ENCODE measurements at places on chromosomes 11 and 22.

GRCh38 chr11:72038491-72038890 lies 39.8 kb downstream of the IL18BP start:
- DNase-seq: no peak

DNA sequence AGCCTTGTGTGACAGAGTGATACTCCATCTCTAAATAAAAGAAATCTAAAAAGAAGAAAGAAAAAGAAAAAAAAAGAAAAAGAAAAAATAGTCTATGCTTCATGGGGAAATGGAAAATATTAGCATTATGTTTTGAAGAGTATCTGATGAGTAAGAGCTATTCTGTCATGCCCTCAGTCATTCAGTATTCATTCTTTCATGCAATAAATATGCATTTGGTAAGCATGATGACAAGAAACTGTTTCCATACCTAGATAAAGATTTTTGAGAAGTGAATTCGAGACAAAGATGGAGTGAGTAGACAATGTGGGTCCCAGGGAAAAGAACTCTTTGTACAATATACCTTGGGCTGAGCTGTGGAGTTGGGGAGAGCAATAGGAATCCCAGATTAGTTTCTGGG lies 6.2 kb upstream of the IFTAP start:
- DNase-seq: no peak

GRCh38 chr11:125910226-125910849 lies 6.0 kb downstream of the DDX25 start:
- no peak for DNase-seq

DNA sequence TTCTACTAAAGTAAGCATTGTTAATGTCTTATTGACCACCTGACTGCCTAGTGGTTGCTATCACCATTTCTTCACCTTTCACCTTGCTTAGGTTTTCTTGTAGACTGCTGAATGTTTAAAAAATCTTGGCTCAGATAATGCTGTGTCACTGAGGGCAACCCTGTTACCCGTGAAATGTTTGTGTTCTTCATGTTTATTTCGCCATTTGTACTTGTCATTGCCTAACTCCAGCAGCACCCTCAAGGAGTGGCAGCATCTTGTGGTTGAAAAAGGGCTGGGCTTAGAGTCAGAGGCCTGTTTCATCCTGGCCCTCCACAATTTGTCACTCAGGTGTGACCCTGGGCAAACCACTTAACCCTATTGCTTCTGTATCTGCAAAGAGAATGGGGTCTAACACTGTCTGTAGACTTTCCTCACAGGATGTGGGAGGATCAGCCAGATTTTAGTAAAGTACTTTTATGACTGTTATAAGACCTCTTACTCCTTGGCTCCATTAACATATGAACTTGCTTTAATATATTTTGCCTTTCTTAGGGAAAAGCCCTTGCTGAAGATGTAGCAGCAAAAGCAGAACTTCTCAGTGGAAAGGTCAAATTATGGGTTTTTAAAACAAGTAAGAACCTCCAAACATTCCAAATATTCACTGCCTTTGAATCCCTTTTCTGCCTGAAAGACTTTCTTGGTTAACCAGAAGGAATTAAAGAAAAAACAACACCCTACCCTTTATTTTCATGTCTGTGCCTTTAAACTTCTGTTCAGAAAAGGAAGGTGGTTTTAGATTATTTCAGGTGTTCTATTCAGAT lies 154.5 kb upstream of the C11orf87 start:
- DNase-seq: peak; percentile 15

- DNase-seq: peak; percentile 72
These were observed 30.6 kb downstream of the EXPH5 start for GRCh38 chr11:108562746-108563581.

- no peak for DNase-seq
These were observed 1480.0 kb downstream of the TBC1D22A start for GRCh38 chr22:48242461-48242864.

DNA sequence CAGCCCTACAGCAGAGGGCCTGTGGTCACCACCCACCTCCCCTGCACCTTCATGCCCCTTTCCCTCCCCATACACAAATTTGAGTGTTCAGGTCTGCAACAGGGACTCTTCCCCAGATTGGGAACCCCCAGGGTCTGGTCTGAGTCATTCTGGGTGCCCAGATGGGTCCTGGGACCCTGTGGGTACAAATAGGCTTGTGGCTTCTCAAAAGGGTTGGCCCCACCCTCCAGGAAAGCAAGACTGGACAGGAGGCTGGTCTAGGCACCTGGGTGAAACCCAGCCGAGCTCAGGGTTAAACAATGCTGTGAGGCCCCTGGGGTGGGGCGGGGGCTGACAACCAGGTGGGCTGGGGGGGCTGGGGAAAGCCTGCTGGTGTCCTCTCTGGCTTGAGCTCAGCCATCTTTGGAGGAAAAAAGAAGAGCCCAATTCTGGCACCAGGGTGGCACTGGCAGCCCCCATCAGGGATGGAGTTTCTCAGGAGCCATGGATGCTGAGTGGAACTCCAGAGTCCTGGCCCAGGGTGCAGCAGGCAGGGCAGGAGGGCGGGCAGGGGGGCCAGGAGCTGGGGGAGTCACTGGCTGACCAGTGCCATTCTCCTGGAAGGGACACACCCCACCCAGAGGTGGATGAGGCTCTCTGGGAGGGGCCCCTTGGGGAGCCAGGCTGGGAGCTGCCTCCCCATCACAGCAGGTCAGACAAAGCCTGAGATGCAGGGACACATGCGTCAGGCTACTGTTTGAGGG lies 1.1 kb downstream of the SEPTIN5 start:
- DNase-seq: no peak

DNA sequence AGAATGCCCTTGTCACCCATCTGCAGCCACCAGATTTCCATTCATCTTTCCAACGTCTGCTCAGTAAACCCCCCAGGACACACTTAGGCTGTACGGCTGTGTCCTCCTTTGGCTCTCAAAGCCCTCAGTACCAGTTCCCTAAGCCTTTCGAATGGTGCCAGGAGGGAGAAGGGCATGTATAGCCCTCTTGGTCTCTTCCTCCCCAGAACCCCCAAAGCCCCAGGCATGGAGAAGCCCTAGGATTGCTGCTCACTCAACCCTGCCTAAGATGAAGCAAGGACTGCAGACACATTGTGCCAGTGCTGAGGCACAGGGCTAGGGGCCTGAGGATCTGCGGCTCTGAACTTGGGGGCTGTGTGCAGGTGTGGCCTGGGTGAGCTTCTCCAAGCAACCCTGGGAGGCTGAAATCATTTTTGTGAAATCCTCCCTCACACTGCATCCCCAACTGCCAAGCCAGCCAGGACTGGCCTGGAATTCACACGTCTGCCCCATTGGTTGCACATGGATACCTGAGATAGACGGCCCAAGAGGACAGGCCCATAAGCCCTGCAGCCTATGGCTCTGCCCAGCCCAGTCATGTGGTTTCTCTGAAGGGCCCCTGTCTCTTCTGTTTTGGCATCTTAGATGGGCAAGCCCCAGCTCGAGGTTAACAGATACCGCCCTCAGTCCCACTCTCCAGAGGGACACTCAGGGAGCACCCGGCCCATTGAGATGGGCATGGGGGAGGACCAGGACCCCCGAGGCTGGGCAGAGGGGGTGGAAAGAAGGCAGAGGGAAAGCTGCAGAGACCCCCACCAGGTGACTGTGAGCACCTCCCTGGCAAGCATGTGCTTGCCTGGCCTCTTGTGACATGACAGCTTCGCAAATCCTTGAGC lies 34.0 kb downstream of the KCNQ1OT1 start:
- DNase-seq: no peak

DNA sequence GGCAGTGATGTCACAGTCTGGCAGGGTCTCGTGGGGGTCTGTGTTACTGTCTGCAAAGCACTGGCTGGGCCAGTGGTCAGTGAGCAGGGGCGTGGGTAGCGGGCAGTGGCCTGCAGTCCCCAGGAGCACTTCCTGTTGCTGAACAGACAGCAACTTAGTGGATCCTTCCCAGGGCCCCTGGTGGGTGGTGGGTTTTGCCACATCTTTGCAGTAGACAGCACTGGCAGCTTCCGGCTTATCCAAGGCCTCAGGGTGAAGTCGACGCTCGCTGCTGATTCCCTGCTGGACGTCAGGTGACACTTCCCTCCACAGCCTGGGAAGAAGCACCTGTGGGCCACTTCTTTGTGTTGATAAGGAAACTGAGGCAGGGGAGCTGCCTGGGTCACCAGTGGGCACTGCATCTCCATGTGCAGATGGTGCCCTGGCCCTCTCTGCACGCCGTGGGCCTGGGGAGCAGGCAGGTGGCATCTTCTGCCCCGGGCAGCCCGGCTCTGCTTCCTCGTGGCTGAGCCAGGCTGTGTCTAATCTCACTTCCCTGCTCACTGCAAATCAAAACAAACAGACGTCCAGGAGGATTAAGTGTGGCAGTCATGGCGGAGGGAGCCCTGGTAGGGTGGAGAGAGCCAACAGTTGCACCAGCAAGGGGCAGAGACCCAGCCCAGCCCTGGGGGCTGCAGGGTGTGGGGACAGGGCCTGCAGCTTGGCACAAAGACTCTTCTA lies 79.8 kb downstream of the KCNQ1 start:
- DNase-seq: no peak

- DNase-seq: no peak
These were observed 17.2 kb downstream of the TESMIN start for GRCh38 chr11:68734111-68734510.

- DNase-seq: no peak
These were observed 99.9 kb upstream of the CD44 start for GRCh38 chr11:35039076-35039475.

- DNase-seq: no peak
These were observed 21.8 kb upstream of the UPK3A start for GRCh38 chr22:45262931-45263462.

DNA sequence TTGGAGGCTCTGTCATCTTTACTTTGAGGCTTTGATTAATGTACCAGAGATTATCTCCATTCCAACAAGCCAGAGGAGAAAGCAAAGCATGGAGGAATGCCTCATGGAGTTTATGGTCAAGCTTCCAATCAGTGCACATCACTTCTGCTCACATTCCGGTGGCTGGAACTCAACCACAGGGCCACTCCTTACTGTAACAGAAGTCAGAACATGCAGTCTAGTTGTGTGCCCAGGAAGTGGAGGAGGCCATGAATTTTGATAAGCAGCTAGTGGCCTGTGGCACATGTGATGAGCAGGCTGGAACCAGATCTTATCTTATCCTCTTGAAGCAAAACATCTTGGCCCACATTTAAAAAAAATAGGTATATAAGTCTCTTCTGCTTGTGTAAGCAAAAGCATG lies 258.9 kb upstream of the ARHGAP20 start:
- DNase-seq: peak; percentile 40

DNA sequence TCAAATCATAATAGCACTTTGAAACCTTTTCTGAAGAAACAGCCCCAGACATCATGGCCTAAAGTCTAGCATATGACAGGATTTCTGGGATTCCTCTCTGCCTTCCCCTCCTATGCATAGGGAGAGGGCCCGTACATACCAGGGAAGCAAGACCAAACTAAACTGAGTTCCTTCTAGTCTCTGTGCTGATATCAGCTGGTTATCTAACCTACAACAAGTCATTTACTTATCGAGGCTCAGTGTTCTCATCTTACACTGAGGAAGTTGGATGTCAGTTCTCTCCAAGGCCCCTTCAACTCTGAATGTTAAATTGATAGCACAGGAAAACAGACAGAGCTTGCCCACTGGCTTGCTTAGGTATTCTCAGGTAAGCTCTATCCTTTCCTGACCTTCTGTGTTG lies 17.0 kb upstream of the GRIK4 start:
- no peak for DNase-seq

DNA sequence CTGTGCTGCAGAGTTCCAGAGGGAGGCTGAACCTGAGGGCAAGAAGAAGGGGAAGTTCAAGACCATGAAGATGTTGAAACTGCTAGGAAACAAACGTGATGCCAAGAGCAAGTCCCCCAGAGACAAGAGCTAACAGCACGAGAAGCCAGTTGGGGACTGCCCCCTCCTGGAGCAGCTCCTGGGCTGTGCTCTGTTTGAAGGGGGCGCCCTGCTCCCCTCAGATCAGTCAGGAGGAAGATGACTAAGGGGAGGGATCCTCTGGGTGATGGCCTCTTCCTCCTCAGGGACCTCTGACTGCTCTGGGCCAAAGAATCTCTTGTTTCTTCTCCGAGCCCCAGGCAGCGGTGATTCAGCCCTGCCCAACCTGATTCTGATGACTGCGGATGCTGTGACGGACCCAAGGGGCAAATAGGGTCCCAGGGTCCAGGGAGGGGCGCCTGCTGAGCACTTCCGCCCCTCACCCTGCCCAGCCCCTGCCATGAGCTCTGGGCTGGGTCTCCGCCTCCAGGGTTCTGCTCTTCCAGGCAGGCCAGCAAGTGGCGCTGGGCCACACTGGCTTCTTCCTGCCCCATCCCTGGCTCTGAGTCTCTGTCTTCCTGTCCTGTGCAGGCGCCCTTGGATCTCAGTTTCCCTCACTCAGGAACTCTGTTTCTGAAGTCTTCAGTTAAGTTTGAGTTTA lies 12.6 kb downstream of the C22orf23 start:
- no peak for DNase-seq

DNA sequence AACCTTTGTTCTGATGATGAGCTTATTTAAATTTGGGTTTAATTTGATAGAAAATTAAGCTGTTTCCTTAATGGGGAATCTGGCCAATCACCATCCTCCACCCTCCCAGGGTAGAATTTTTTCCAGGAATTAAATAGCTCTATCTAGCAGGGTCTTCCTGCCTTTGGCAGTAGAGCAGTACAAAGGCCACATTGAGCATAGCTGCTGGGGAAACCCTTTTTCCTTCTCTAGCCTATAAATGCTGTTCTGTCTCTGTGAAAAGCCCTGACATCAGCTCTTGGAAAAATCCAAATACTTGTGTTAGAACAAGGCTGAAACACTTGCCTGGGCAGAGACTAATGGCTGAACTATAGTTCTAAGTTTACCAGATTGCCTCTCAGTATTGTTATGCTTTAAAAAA lies 55.1 kb downstream of the ARHGEF12 start:
- no peak for DNase-seq

GRCh38 chr11:31725176-31725575 lies 85.9 kb downstream of the PAX6 start:
- no peak for DNase-seq

GRCh38 chr11:114239753-114240161 lies 56.4 kb upstream of the NNMT start:
- no peak for DNase-seq

DNA sequence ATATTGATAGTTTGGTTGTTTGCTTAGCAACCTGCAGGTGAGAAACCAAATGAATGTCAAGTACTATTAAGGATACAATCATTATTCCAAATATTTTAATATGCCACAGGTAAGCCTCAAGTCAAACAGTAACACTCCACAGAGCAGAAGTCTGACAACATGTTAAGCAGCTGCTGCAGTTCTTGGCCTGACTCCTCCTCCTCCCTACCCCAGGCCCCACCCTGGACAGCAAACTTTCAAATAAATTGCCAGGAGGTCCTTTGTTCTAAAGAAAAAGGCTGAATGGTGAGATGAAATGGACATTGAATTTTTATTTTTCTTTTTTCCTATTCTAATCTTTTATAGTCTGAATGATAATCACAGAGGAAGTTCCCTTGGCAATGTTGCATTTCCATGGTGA lies 260.0 kb upstream of the POU2AF2 start:
- no peak for DNase-seq

GRCh38 chr22:36368359-36368983 lies 19.3 kb downstream of the MYH9 start:
- peak; percentile 97 for DNase-seq

- DNase-seq: no peak
These were observed 651.3 kb upstream of the KIRREL3 start for GRCh38 chr11:127651888-127652221.

GRCh38 chr11:91263496-91264365 lies 960.9 kb upstream of the FAT3 start:
- no peak for DNase-seq

Data from PC-9 (cell line).